Stimulated activated CD4-positive, alpha-beta T cell treated with anti-CD3 and anti-CD28 coated beads, TNF-alpha, amount 100 ng/mL, for 1 hour (primary cell): ENCODE measurements at places on chromosomes 5 and 9.
A peak's percentile ranks its signal among the peaks of the same experiment; 100 is the strongest.

GRCh38 chr9:89742660-89743059 lies 137.8 kb downstream of the GADD45G start:
- DNase-seq: no peak

GRCh38 chr9:752201-752600 lies 89.3 kb upstream of the DMRT1 start:
- no peak for DNase-seq

DNA sequence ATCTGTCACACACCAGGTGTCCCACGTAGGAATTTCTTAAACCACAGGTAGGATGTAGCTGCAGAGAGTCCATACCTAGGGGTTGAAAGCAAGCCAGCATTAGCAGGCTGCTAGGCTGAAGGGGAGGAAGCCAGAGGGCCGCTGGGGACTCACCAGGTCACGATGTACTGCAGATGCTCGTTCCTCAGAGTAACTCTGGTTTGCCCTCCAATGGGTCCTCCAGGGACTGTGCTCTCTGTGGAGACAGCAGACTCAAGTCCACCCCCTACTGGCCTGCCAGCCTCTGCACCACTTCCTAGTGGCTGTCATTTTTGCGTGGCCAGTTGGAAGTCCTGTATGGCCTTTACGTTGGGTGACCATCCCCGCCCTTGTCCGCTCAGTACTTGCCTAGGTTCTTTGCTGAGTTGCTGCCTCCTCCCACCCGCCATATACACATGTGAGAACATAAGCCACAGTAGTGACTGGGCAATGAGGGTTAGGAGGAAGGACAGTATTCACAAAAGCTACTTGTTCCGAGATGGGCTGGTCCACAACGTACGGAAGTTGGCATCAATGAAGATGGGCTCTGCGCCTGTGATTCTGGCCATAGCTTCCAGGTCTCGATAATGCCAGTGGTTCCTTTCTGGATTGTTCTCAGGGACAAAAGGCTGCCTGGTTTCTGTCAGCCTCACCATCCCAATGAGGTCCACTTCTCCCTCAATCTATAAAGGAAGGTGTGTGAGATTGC lies 4.1 kb downstream of the RPL7A start:
- no peak for DNase-seq

DNA sequence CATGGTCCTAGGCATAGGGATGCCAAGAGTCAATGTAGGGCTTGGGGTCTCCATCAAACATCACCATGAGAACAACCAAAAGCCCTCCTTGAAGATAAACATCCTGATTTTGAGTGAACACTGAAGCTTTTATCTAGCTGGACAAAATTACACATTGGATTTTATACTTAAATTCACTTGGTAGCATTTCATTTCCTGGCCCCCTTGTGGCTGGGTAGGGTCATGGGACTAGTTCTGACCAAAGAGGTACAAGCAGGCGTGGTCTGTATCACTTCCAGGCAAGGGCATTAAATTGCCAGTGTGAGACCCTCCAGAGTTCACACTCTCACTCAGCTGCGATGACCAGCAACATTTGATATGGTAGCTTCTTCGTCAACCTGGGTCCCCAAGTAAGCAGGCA lies 320.3 kb downstream of the ACTL7B start:
- DNase-seq: no peak

DNA sequence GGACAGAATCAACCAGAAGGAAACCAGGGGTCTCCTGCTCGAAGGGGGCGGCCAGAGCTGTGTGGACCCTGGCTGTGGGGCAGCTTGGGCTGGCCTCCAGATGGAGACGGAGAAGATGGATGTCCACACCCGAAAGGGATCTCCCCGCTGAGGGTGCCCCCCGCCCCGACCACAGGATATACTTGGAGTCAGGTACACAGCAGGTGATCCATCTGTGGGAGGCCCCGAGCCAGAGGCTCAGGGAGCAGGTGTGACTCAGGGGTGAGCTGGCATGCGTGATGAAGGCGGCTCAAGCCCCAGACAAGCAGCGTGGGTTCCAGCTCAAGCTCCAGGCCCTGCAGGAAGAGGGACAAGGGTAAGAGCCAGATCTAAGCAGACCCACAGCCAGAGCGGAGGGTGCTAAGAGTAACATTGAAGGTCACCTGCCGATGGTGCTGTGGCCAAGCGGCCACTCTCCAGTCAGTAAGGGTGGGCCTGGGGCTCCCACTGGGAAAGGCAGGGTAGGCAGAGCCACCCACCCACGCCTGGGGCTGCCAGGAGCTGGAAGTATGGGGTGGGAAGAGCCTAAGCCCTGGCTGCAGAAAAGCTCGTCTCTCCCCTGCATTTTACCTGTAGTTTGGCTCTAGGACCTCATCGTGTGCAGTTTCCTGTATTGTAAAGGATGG lies 30.6 kb upstream of the MVB12B start:
- DNase-seq: no peak

GRCh38 chr5:156879665-156880285 lies 29.7 kb downstream of the PPP1R2B start:
- DNase-seq: no peak

GRCh38 chr9:131701789-131702337 lies 38.0 kb downstream of the RAPGEF1 start:
- DNase-seq: no peak

DNA sequence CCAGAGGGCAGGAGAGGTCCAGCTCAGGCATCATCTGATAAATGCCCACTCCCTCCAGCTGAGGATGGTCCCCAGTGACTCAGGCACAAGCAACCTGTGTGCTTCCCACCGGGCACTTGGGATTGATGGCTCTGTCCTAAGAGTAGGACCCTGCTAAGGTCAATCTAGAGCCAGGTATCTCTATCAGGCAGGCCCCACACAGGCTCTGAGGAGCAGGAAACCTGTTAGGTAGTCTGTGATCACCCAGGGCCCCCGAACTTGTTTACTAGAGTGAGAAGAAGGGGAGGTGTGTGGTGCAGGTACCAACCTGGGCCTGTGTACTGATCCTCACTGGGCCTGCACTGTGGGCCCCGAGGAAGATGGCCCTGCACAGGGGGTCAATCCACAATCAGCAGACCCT lies 119.6 kb upstream of the FSTL4 start:
- no peak for DNase-seq

GRCh38 chr9:21964925-21965385 lies 29.2 kb downstream of the CDKN2A start:
- peak; percentile 8 for DNase-seq

DNA sequence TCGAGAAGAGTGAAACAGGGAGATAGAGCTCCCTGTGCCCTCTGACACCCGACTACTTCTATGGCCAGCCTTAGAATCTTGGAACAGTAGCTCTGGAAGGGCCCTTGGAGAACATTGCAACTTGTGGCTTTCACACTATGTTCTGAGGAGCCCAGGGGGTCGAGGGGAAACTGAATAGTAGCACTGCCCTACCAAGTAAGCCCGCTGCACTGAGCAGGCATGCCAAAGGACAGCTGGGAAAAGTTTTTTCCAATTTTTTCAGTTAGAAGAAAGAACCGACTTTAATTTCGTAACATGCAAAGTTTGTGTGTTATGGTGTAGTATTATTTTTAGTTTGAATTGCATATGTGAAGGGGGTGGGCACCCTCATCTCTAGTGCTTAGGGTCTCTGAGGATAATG lies 10.9 kb downstream of the SMIM3 start:
- no peak for DNase-seq

GRCh38 chr9:136312436-136312835 lies 8.5 kb upstream of the CCDC187 start:
- peak; percentile 27 for DNase-seq

DNA sequence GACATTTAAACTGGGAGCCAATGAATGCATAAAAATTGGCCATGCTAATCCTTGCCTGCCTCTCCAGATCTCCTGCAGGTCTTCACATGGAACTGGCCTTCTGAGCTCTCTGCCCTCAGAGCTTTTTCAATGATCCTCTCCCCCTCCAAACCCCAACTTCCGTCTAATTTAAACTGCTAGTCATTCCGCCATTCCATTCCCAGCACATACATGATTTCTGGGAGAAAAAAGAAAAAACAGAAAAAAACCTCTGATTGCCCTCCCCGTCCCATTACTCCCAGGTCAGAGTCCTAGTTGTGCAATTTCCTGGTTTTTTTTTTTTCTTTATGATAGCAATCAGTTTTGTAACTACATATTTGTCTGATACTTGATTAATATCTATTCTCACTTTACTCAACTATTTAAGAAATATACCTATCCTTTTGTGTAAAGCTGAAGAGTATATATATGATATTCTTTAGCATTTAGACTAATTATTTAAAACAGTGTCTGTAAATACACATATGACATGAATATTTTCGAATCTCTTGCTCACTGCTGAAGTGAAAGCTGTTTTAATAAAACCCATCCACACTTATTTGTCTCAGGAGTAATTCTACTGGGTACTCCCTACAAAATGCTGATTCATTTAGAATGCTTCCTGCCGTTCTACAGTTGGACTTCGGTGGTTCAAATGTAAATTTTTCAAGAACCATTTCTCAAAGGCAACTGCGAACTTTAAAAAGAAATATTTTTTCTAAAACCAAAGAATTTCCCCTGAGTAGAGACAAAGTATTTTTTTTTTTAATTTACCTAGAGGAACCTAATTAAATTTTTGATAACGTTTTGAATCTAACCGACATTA lies 1.6 kb downstream of the HINT1 start:
- DNase-seq: no peak

DNA sequence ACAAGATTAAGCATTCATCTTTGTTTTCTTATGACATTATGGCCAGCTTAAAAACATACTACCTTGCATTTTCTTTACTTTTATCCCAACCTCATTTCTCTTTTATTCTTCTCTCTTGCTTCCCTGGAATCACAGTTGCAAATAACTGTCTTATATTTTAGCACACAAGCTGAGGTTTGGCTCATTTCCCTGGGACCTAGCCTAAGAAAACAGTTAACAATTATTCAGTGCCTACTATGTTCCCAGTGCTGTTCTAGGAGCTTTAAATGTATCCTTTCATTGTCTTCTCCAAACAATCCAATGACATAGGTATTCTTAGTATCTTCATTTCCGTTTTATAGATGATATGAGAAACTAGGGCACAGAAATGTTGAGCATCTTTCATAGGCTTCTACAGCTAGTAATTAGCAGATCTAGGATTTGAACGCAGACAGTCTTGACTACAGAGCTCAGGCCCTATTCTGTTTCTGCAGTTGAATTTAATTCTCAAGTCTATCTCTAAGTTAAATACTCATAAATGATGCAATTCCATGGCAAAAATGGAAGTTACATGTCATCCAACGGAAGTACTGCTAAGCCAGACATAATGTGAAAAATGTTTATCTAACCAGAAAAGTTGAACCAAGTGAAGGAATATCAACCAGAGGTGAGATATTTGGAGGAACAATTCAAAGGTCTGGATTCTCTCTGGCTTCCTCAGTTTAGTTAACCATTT lies 52.3 kb upstream of the MTAP start:
- no peak for DNase-seq

DNA sequence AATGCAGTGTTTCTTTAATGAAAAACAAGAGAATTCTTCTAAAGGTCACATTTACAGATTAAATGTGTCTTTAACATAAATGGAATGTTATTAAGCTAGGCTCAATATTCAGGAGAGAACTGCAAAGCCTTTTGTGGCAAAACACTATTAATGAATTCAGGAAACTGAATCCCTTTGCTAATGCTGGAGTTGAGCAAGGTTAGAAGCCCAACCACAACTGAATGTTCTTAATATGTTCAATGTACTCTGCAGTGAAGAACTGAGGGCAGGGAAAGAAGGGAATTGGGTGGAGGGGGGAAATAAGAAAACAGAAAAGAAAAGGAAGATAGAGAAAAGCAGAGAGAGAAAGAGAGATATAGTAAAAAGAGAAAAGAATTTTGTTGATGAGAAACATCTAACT lies 276.7 kb upstream of the TMEM161B start:
- no peak for DNase-seq

DNA sequence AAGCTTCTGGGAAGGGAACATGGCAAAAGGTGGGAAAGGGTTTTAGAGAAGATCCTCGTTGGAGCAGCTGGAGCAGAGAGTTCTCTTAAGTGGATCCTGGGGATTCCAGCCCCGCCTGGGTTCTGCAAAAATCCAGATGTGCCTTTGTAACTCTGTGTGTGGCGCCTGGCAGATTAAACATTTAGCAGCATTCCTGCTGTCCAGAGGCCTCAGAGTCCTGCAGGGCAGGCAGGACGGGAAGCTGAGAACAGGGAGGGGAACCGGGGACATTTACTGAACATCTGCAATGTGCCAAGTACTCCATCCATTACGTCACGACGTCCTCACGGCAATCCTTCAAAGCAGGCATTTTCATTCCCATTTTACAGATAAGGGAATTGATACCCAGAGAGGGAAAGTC lies 6.0 kb downstream of the EIF4E1B start:
- DNase-seq: no peak

DNA sequence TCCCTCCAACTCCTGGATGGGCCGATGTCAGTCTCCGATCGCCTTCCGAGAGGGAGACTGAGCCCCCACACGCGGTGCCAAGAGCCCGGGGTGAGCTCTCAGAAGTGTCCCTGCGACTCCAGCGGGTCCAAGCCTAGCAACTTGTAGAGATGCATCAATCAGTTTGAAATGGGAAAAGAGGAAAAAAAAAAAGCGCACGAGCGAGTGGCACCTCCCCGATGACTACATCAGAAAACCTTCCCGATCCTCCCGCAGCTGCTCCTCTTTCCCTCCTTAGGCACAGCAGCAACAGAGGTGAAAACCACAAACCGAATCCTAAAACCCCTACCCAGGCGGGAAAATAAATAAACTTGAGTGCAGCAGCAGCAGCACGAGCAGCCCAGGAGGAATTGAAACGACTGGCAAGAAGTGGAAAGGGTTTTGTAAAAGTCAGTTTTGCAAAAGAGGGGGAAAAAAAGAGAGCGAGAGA lies 1.0 kb upstream of the EFNA5 start:
- DNase-seq: no peak

DNA sequence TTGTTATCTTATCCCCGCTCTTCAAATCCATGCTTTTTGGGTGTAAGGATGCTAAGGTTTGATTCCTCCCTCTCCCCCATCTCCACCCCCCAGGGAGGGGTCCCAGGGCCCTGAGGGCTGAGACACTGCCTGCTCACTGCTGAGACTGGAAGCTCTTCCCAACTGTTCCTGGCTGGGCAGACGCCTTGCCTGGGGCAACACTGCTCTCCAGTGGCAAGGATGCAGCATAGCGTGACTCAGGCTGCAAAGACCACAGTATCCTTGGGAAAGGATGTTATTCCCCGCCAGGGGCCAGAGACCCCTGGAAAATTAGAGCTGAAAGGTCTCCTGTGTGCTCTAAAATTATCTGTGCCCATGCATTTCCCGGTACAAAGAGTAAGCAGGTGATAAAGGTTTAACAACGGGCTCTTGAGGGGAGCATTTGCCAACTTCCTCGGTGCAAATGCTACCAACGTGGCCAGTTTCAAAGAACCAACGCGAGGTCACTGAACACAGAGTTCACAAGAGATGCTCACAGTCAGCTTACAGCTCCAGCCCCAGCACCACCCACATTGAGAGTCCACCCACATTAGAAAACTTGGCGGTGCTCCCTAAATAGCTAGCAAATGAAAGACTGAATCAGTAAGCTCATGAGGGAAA lies 271.9 kb downstream of the NSG2 start:
- no peak for DNase-seq

GRCh38 chr9:122248448-122248865 lies 16.2 kb downstream of the RBM18 start:
- no peak for DNase-seq

GRCh38 chr5:119355685-119356611 lies at the start of gene TNFAIP8:
Gene TNFAIP8 (plus strand): TSS chr5:119356019. CDS start chr5:119356091, 72 bp downstream.
- no peak for DNase-seq

- no peak for DNase-seq
Observed at GRCh38 chr9:97811533-97812246, 41.3 kb upstream of the FOXE1 start.

GRCh38 chr5:164058621-164059020 lies 553.2 kb downstream of the MAT2B start:
- DNase-seq: no peak
